NCI-H1105 (cell line): ENCODE measurements at places on chromosomes 12 and 14.

GRCh38 chr12:103712216-103712615 is 125.1 kb downstream of the STAB2 start:
- no peak for DNase-seq

DNA sequence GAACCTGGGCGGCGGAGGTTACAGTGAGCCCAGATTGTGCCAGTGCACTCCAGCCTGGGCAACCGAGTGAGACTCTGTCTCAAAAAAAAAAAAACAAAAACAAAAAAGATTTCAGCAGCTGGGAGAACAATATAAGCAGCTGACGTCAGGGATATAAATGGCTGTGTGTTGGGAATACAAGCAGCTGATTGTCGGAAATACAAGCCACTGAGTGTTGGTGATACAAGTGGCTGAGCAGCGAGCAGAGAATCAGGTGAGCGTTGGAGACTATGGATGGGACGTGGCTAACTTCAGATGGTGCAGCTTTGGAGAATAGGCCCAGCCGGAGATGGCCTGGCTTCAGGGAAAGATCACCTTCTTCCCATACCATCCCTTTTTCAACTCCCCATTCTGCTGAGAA is 32.0 kb downstream of the PSEN1 start:
- no peak for DNase-seq

DNA sequence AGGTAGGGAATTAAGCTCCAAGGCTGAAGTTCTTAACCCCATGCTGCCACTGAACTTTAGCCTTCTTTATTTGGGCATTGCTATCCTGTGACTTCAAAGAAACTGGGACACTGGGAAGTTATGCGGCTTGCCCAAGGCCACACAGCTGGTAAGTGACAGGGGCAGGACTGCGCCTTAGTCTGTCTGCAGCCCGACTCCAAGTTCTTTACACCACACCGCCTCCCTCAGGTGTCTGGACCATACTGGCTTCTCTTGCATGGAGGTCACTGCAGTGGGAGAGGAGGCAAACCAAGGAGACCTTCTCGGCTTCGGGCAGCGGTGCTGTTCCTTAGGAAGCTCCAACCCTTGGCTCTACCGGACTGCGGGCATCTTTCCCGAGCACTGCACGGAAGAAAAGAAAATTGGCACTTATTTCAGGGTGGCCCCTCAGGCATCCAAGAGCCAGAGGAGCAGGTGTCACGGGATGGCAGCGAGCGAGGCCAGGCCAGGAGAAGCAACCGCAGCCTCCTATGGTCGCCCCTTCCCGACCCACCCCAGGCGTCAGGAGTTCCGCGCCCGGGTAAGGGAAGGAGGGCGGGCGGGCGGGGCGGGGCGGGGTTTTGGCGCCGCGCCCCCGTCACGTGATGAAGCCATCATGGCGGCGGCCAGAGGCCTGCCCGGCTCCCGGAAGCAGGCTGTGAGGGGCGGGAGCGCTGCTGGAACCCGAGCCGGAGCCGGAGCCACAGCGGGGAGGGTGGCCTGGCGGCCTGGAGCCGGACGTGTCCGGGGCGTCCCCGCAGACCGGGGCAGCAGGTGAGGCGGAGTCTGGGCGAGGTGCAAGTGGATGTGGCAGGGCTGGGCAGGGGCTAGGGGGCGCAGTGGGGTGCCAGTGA is 16.4 kb upstream of the ESPL1 start:
- DNase-seq: peak; percentile 28

- no peak for DNase-seq
Observed at GRCh38 chr12:65934480-65935115, 110.3 kb downstream of the HMGA2 start.

DNA sequence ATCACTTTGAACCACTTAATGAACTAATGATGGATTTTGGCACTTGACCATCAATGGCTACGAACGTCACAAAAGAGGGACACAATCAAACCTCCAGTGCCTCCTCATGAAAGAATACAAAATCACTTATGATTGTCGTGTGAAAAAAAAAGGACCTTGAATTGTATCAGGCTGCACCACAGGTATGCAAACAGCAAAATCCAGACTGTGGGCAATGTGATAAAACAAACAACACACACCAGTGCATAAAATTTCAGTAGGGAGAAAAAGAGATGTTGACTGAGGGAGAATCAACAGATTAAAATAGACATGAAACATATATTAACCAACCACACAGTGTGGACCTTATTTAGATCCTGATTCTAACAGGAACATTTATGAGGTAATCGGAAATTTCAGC is 2.6 kb downstream of the TSPAN8 start:
- DNase-seq: no peak

DNA sequence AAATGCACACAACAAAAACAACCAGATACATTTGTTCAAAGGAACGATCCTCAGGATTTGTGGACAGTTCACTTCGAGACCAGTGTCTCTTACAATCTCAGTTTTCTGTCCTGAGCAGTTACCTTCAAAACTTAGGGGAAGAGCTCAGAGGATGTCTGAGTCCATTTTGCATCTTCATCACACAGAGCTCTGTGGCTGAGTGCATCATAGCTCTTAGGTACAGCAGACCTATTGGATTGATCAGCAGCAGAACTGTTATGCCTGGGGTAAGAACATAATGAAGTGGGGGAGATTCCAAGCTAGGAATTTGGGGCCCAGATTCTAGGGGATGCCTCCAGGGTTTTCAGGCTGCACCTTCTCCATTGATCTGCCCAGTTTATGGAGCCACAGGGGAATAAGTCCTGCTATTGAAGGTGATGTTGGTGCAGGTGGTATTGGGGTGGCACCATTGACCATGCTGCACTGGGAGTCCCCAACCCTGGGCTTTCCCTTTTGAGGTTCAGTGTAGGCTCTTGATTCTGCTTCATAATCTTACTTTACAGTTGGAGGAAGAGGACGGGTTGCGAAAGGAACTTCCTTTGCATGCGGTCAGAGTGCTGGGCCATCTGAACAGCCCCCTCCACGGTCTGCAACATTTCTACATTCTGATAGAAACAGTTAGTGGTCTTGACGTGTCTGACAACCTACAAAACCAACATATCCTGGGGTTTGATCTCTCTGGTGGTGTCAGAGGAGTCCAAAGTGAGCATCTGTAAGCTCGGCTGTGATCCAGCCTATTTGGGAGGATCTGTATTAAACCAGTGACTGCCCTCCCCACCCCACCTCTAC is 112.8 kb downstream of the CHST11 start:
- DNase-seq: no peak

DNA sequence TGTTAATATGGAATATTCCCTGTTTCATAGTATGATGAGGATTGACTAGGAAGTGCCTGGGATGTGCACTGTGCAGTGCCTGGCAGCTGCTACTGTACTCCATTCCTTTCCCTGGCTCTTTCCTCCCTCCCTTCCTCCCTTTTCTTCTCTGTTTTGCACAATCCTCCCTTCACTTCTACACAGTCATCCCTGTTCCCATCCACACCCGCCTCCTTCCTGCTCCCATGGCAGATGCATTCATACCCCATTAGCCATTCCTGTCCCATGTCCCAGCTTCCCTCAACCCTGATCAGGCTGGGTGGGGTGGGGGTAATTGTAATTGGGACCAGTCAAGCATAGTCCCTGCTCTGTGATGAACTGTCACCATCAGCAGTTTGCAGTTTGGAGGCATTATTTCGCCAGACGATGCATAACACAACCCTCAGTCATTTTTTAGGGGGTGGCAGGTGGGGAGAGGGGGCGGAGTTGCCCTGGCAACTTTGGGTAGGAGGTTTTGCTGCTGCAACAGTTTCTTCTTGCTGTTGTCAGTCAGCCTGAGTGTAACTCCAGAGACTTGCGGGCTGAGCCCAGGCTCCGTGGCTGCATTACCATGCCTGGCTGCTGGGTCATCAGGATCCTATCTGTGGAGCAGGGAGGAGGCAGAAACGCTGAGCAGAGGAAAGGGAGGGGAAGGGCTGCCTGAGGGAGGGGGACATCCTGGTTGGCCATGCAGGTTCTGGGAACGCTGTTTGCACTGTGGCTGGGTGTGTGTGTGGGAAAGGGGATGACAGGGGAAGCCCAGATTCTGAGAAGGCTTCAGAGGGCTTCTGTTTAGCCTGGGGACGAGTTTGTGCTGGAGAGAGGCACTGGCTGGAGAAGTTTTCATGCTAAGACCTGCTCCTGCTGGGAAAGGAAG is 4.1 kb upstream of the KRT84 start:
- no peak for DNase-seq

GRCh38 chr12:108307006-108307405 is 32.1 kb downstream of the CMKLR1 start:
- no peak for DNase-seq

- DNase-seq: peak; percentile 84
Observed at GRCh38 chr14:81436296-81437138, 36.4 kb upstream of the STON2 start.

DNA sequence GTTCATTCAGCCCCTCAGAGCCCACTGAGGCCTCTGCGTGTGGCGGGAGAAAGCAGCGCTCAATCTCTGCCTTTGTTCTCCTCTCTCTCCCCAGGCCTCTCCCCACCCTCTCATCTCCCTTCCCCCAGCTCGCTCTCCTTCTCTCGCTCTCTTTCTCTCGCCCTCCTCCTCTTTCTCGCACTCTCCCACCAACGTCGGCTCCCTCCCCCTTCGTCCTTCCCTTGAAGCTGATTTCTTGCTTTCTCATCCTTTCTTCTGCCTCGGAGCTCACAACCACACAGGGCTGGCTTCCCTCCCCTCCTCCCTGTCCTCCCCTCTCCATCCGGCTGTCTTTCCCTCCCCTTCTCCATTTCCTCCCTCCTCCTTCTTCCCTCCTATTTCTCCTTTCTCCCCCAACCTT is 96.4 kb downstream of the LRRC74A start:
- DNase-seq: no peak

GRCh38 chr12:96501133-96501761 is 11.9 kb downstream of the CFAP54 start:
- DNase-seq: no peak

- DNase-seq: no peak
Observed at GRCh38 chr14:75134644-75135043, 7.8 kb upstream of the NEK9 start.

DNA sequence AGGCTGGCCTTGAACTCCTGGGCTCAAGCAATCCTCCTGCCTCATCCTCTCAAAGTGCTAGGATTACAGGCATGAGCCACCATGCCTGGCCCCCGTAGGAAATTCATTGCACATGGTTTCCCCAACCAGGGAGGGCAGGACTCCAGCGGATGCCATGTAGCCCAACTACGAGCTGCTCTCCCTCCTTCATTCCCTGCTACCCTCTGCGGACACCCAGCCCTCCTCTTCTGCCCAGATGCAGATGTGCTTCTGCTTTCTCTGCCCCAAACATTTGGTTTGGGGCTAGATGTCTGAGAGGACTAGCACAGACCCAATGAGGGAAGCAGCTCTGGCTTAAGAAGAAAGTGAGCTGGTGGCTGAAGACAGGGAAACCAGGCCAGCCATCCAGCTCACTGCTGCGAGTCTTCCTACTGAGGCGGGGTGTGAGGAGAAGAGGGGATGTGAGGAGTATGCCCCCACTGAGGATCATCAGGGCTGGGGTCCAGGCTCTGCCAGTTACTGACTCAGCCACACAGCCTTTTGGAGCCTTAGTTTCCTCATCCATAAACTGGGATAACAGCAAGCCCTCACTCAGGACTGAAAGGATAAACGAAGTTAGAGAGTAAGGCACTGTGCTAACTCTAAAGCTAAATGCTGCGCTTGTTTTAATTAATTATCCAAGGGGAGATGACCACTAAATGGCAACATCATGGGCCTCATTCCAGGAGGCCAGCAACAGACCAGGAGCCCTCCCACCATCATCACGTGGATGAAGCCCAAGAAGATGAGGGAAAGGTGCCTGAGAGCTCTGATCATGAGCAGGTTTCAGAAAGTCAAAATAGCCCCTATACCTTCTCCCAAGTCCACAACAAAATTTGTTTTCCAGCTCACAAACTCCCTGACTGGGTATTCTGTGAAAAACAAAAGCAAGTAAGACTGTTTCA is 10.9 kb downstream of the CTDSP2 start:
- DNase-seq: no peak

GRCh38 chr12:111803038-111803626 is 36.4 kb downstream of the ALDH2 start:
- no peak for DNase-seq

- no peak for DNase-seq
Observed at GRCh38 chr12:66725031-66725430, 46.2 kb upstream of the GRIP1 start.

DNA sequence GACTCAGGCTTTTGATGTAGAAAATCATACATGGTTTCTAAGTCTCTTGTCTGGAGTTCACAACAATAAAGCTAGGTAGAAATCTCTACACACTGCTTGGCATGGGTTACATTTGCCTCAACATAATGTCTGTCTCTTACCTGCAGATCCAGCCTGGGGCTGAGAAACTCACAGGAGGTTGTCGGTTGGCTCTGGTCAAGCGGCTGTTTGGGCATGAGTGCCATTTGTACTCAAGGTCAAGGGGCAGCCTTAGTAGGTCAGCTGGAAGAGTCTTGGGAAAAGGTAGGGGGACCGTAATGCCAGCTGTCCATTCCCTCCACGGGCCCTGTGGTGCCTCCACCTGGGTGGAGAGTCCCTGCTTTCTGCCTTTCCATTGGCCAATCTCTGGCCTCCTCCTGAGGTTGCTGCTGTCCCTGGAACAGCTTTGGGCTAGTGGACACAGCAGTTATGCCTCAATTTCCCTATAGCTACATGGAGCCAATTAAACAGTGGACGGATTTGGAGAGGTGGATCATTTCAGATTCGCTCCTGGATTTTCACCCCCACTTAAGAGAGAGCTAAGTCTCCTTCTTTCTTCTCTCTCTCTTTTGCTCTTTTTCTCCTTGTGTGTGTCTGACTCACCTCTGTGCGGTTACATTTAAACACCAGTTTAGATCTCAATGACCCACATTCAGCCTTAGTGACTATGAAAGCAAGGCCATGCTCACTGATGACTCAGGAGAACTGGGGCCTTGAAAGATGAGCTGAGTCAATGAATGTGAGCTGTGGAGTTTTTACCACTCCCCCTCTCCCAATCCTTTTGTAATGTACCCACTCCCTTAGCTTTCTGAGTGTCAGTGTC is 132.8 kb upstream of the HIF1A start:
- DNase-seq: no peak

- DNase-seq: no peak
Observed at GRCh38 chr12:127664901-127665300, 602.1 kb upstream of the TMEM132C start.

GRCh38 chr12:67025543-67026114 is 243.5 kb upstream of the CAND1 start:
- no peak for DNase-seq

GRCh38 chr14:22588526-22589095 is 413 bp downstream of the DAD1 start:
- no peak for DNase-seq

DNA sequence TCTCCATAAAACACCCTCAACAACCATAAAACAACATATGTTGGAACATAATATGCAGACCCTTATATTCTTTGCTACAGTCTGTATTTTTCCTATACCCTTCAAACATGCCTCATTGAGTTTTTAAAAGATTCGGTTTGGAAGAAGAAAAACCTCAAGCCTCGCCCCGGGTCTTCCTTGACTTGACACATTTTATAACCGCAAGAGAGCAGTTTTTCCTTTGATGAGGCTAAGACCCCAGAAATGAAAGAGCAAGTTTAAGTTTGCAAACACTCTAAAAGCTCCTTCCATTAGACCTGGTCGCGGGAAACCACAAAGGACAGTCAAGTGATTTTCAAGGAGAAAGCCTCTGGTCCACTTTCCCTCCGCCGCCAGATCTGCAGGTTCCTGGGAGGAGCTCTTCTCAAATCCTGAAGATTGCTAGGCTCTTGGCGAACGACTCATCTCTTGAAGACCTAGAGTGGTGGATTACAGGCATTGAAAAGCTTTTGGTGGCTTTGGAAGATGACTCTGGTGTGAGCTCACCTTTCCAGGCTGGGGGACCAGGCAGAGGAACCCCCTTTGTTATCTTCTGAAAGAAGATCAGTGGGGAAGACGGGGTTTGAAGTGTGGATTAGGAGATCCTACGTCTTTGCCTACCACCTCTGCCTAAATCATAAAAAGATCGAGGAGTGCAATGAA is at the start of gene ASCL4:
Gene ASCL4 (plus strand): TSS at position 356 of the 681 bp plus-strand sequence. CDS start 515 bp downstream, outside the sequence.
- no peak for DNase-seq
